ENCODE measurements at places on chromosomes 4 and X. TPM values are rescaled to one million over a fixed set of nuclear protein-coding genes. Genes with fewer than 3 reads are reported as not detected.

DNA sequence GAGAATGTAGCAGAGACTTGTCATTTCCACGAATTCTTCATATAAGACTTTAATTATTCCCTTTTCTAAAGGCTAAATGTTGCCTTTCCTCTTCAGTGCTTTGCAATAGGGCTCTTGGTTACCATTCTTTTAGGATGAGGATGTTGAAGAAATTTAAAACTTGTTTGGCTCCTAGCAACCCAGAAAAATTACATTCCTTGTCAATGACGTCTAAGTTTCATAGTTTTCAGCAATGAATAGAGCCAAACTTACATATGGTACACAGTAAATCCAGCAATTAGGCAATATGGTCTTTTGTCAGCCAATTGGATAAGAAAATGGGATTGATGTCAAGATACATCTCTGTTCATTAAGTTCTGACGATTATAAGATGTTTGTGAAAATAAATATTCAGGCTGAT is 1639.6 kb upstream of the PCDH10 start:
- no peak for DNase-seq

The COL4A6 gene
- total RNA-seq, result not detected

GRCh38 chr4:13670456-13671160 is 43.1 kb upstream of the BOD1L1 start:
- DNase-seq, result no peak

- no peak for DNase-seq
Observed at GRCh38 chr4:57575426-57575825, 465.2 kb upstream of the IGFBP7 start.

DNA sequence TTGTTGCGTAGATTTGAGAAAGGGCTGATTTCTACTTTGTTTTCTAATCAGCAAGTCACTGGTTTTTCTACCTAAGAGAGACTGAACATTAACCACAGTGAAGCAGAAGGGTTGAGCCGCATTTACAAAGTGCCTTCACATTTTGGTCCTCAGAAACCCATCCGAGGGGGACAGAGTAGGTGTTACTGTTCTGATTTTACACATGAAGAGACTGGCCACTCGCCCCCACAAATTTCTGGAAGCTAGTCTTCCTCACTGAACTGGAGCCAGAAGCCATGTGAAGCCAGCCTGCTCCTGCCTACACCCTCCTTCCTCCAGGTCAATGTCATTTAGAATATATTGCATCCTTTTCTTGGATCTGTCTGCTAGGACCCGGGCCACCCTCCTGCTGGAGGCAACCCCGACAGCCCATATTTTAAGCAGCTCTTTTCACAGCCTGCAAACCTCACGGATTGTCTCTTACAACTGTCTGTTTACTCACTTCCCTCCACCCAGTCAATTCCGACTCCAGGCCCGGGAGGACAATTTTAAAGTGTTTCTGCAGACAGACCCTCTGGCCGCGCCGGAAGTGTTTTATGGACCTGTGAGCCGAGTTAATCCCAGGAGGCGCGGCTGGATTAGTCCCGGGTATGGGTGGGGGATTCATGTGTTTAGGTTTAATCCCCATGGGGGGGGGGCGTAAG is 73.2 kb upstream of the BCOR start:
- no peak for DNase-seq

GRCh38 chrX:43560247-43560946 is 95.7 kb upstream of the MAOA start:
- DNase-seq, result no peak

The HOPX gene
- total RNA-seq, result 46.8 TPM

- no peak for DNase-seq
Observed at GRCh38 chr4:99855678-99856077, 38.5 kb downstream of the LAMTOR3 start.

- DNase-seq, result no peak
Observed at GRCh38 chr4:55407119-55407518, 11.4 kb downstream of the TMEM165 start.

- DNase-seq, result no peak
Observed at GRCh38 chr4:167102475-167102874, 131.8 kb downstream of the SPOCK3 start.

- no peak for DNase-seq
Observed at GRCh38 chrX:150752124-150752523, 58.9 kb downstream of the MTMR1 start.

The ADH4 gene
- not detected for total RNA-seq

DNA sequence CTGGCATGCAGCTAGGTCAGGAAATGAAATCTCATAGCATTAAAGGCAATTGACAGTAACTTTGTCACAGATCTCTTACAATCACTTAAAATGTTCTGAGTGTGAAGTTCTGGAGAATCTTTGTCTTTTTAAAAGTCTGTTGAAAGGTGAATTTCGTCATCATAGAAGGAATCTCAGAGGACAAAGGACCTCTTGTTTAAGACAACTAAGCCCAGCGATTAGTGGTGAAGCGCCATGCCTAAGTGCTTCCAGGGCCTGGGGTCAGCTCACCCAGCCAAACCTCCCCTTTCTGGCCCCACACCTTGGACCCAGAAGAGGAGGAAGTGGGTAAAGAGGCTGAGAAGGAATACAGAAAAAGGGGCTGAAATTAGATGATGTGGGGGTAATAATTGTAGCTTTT is 8.5 kb downstream of the FRMD7 start:
- no peak for DNase-seq

The RHOXF1 gene
- 0.51 TPM for total RNA-seq

The ABLIM2 gene
- total RNA-seq, result 4.8 TPM

GRCh38 chr4:179486570-179487335 is 2044.5 kb upstream of the AGA start:
- DNase-seq, result no peak

- no peak for DNase-seq
Observed at GRCh38 chrX:53421772-53422085, 725 bp downstream of the SMC1A start.

The SSX4 gene
- total RNA-seq, result not detected

The HS3ST1 gene
- total RNA-seq, result 0.75 TPM

- DNase-seq, result no peak
Observed at GRCh38 chr4:76470532-76470931, 35.5 kb downstream of the SHROOM3 start.

- DNase-seq, result no peak
Observed at GRCh38 chrX:115330498-115331168, 41.1 kb downstream of the LUZP4 start.

The IRAK1 gene
- total RNA-seq, result 57.5 TPM

DNA sequence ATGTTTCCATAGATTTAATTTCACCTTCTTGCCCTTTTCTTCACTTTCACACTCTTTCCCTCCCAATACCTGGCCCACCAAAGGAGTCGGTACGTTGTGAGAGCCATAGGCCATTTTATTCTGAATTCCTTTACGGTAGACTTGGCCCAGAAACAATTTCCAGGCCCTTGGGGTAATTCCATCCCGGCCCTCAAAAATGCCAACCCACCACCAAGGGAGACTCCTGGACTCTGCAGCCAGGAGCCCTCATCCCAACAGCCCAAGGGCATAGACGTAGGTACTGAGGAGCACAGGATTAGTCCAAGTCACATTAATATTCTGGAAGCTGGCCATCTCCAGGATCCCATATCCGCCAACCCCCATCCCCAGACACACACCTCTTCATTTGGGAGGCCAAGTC is 102.9 kb downstream of the LIMCH1 start:
- no peak for DNase-seq

DNA sequence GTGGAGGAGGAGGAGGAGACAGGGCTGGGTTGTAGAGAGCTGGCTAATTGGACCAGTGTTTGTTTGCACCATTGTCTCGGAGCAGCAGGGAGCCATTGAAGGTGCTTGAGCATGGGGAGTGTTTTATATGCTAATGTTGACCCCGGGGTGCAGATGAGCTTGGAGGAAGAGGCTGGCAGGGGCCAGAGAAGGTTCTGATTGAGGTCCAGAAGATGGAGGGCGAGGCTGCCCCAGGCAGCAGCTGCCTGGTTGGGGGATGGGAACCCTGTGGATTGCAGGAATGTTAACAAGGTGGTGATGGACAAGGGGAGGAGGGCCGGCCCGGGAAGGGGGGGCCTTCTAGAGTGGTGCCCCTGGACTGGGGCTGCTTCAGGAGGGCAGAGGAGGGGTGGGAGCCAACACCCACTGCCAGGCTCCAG is 18.0 kb downstream of the DOK7 start:
- DNase-seq, result no peak

The PDHA1 gene
- 126 TPM for total RNA-seq

The CENPVL3 gene
- not detected for total RNA-seq

DNA sequence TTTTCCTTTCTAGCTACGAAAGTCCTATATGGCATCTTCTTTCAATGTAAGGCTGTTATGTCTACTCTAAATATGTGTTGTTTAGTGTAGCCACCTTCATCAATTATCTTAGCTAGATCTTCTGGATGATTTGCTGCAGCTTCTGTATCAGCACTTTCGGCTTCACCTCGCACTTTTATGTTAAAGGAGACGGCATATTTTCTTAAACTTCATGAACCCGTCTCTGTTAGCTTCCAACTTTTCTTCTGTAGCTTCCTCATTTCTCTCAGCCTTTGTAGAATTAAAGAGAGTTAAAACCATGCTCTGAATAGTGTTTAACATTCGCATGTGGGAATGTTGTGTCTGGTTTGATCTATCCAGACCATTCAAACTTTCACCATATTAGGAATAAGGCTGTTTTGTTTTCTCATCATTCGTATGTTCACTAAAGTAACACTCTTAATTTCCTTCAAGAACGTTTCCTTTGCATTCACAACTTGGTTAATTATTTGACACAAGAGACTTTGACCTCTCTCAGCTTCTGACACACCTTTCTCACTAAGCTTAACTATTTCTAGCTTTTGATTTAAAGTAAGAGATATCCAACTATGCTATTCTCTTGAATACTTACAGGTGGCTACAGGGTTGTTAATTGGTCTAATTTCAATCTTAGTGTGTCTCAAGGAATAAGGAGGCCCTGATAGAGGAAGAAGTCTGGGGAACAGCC is 476.8 kb downstream of the GABRG1 start:
- DNase-seq, result no peak

The LRIT3 gene
- 0.17 TPM for total RNA-seq

- DNase-seq, result no peak
Observed at GRCh38 chrX:389021-389441, 2.3 kb upstream of the PPP2R3B start.

GRCh38 chrX:1912193-1912592 is 297.3 kb downstream of the ASMT start:
- DNase-seq, result no peak

DNA sequence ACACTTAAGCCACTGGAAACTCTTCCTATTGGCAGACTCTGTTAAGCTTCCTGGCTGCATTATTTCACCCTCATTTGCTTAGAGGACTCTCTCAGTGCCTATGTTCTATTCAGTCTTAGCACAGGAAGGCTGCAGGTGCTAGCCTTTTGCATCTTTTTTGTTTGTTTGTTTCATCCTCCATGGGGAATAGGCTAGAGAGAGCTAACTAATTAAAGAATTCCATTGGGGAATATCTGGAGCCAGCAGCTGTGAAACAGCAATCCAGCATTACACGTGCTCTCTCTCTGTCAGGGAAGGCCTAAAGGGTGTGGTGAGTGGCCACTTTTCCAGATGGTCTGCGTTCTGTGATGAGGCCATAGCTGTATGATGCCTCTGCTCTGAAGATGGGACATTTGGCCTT is 633.6 kb downstream of the SPRY1 start:
- DNase-seq, result no peak

GRCh38 chrX:118751950-118752783 is 24.8 kb downstream of the IL13RA1 start:
- DNase-seq, result no peak

DNA sequence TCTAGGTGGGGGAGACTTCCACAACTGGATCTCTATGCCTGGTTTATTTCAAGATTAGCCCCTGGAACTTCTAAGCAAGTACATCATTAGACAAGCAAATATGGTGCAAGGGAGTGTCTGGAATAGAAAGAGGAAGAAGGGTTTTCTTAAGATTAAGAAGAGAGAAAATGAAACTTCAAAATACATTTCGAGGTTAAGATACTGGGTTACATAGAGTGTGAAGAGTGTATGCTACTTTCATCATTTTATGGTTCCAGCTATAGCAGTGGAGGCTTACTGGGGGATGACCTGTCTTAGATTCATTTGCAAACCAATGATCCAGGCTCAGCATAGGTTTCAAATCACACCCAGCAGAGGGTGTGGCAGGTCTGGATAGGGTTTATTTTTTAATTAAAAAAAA is 144.4 kb upstream of the GATB start:
- no peak for DNase-seq

DNA sequence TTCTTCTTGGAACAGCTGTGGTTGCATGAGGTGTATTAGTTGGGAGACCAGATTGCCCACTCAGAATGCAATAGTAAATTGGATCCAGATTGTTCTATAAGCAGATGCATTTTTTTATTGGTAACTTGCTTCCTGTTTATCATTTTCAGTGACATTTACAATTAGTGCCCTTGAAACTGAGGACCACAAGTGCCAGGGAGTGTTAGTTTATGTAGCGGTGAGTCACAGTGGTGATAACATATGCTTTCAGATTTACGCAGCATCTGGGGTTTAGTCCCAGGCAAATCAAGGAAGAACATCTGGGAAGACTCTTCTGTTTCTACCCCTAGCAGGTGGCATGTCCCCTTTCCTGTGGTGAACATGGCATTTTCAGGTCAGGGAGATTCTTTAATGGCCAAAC is 24.1 kb downstream of the FRMPD4 start:
- DNase-seq, result no peak

DNA sequence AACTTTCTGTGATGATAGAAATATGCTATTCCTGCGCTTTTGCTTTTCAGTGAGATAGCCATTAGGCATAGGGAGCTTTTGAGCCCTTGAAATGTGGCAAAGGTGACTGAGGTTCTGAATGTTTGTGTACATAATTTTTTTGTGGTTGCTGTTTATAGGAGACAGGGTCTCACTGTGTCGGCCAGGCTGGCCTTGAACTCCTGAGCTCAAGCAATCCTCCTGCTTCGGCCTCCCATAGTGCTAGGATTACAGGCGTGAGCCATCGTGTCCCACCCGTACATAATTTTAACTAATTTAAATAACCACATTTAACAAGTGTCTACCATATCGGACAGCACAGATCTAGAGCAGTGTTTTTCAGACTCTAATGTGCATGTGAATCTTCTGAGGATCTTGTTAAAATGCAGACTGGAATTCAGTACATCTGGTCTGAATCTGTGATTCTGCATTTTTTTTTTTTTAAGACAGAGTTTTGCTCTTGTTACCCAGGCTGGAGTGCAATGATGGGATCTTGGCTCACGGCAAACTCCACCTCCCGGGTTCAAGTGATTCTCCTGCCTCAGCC is 45.3 kb downstream of the CASP6 start:
- DNase-seq, result no peak
